T-helper 9 cell (primary cell): ENCODE measurements at places on chromosomes 6 and 20.

DNA sequence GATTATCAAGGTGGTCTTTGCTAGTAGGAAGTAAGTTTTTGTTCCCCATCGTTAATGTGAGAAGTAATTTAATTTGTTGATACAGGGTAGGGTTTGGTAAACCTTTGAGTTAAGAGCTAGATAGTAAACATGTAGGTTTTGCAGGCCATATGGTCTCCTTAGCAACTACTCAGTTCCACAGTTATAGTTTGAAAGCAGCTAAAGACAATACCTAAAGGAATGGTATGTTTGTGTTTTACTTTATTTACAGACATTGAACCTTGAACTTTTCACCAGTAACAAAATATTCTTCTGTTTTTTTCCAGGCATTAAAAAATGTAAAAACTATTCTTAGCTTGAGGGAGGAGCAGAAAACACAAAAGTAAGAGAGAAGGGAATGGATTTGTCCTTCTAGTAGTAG is 1.7 kb downstream of the CAP2 start:
- no peak for DNase-seq

- no peak for DNase-seq
Measured at GRCh38 chr6:167709196-167709595, 117.5 kb upstream of the AFDN start.

DNA sequence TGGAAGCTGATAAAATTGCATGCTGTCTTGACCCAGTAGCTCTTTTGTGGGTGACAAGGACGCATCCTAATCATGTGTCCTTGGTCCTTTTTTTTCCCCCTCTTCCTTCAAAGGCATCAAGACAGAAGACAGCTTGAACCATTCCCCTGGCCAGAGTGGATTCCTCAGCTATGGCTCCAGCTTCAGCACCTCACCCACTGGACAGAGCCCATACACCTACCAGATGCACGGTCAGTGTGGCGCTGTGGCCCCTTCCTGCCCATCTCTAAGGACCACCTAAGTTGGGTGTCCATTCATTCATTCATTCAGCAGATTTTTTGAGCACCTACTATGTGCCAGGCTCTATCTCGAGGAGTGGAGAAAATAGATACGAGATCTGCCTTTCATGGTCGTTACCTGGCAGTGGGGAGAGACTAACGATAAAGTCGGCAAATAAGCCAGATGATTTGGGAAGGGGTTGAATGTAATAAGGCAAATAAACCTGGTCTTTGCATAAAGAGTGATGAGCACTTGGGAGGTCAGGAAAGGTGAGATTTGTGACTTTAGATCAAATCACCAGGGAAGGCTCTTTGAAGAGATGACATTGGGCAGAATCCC is 121.5 kb downstream of the EYA2 start:
- DNase-seq, result no peak

- DNase-seq, result no peak
Measured at GRCh38 chr6:6865611-6866010, 242.2 kb upstream of the RREB1 start.

- DNase-seq, result no peak
Measured at GRCh38 chr6:83921315-83921714, 61.8 kb downstream of the CYB5R4 start.

DNA sequence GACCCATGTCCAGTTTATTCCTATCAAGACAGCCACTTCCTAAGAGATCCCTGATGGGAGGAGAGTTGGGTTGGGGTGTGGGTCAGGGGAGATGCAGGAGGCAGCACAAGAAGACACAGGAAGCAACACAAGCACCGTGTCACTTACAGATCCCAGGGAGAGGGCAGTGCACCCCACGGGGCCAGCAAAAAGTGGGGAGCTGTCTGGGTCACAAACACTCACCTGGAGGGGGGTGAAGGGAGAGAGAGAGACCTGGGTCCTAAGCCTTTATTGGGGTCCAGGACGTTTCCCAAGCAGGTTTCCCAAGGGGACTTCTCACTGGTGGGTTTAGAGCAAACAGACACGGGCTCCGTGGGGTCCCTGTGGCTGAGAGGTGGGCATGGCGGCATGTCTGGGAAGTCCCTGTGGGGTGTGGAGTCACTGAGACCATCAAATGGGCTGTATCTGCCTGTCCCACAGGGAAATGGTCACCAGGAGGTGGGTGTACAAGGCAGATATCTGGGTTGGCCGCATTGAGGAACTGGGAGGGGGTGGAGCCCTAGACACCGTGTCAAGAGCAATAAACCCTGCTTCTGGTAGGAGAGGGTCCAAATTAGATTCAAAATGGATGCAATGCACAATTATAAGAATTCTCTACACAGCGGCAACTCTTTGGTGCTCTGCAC is 1.6 kb upstream of the CD93 start:
- no peak for DNase-seq

DNA sequence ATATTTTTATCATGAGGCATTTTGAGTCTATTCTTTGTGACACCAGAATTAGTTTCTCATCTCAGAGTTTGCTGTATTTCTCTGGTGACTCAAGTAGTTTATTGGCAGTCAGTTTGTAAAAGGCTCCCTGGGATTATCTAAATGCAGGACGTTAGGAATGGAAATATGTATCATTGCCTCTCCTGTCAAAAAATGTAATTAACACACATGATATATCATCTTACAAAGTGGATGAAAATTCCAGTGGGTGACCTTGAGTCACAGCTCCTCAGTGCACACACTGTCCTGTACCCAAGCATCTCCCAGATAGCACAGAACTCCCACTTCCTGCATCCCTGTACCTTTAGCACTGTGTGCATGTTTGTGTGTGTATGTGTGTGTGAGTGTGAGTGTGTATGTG is 258.6 kb downstream of the LAMA2 start:
- DNase-seq, result no peak
